ENCODE measurements at places on chromosomes 7 and 10.
A peak's percentile ranks its signal among the peaks of the same experiment; 100 is the strongest.

DNA sequence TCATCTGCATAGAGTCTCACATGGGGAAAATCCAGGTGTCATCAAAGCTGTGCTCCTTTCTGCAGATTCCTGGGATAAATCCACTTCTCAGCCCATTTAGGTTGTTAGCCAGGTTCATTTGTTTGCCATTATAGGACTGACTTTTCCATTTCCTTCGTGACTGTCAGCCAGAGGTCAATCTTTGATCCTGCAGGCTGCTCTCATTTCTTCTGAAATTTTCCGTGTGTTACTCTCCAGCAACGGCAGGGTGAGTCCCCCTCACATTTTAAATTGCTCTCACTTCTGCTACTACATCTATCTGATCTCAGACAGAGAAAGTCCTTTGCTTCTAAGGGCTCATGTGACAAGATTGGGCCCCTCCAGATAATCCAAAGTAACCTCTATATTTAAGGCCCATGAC lies 150.7 kb upstream of the BET1 start:
- DNase-seq, result no peak

DNA sequence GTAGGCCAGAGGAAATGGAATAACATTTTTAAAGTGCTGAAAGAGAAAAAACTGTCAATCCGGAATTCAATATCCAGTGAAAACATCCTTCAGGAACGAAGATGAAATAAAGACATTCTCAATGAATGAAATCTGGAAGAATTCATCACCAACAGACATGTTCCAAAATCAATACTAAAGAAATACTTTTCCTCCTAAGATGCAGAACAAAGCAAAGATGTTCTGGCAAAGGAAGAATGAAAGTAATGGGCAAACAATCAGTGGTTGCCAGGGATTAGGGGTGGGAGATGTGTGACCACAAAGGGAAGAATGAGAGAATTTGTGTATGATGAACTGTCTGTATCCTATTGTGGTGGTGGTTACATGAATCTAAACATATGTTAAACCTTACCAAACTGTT lies 52.8 kb upstream of the EEPD1 start:
- DNase-seq, result no peak

DNA sequence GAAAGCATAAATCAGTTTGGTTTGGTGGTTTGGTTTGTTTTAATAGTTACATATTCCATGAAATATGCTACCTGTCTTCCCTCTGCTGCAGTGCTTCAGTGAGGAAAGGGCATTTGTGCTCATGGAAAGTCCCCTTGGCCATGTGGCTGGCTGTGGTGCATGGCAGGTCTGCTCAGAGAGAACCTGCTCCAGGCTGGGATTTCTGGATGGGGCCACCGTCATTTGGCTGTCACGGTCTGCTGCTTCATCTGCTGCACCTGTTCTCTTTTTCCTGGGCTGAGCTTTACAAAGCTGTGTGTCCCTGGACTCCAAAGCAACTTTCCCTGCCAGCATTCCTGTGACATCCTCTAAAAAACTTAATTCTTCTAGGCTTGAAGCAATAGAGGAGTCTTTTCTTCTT lies 8.9 kb downstream of the CDK14 start:
- peak; percentile 95 for DNase-seq

GRCh38 chr10:119177708-119178371 lies 772 bp downstream of the PRDX3 start:
- DNase-seq, result no peak

GRCh38 chr10:3867454-3868270 lies 82.7 kb upstream of the KLF6 start:
- no peak for DNase-seq

GRCh38 chr7:143485094-143485493 lies 7.4 kb downstream of the TAS2R41 start:
- DNase-seq, result no peak

- DNase-seq, result no peak
Observed at GRCh38 chr7:17307969-17308648, 9.7 kb downstream of the AHR start.

- DNase-seq, result no peak
Observed at GRCh38 chr7:150801946-150802771, 1.6 kb downstream of the TMEM176A start.

GRCh38 chr10:120941501-120941900 lies 90.3 kb downstream of the WDR11 start:
- DNase-seq, result no peak

DNA sequence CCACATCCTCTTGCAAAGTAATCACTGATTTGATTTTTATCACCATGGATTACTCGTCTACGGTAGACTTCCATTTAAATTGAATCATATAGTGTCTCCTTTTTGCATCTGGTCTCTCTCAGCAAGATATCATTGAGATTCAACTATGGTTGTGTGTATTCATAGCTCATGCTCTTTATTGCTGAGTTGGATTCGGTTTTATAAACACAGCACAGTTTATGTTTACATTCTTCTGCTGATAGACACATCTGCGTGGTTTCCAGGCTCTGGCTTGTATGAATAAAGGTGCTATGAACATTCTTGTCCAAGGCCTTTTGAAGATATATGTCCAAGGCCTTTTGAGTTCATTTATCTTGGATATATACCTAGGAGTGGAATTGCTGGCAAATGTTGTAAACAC lies 356.5 kb upstream of the CELF2 start:
- DNase-seq, result no peak

- no peak for DNase-seq
Observed at GRCh38 chr7:76380623-76380966, 21.8 kb upstream of the YWHAG start.

- no peak for DNase-seq
Observed at GRCh38 chr7:131628634-131629033, 72.2 kb upstream of the PODXL start.

DNA sequence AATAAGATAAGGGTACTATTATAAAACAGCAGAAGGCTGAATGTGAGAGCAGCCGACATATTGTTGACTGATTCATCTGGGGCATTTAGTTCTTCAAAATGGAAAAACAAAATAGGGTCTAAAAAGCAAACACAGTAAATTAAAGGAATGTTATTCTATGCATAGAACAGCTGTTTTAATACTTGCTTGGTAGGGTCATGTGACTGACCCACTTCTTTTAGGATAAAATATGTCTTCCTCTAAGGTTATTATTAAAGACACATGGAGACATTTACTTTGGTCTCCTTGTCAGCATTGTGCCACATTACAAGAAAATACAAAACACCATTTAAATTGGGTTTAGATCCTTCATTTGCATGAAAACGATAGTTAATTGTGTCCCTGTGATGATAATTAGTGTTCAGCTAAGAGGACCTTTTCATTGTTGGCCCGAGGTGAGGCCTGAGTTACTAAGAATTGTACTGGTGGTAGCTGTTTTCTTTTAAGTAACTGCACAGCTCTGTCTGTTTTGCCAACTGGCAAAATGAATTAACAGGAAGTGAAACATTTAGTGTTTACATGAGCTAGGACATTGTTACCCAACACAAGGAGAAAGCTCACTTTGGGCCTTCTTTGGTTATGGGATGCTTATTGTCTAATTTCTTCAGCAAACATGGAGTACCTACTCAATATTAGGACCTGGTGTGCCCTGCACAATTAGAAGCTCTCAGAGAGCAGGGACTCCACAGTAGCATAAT lies 764.4 kb downstream of the LRMDA start:
- DNase-seq, result no peak

DNA sequence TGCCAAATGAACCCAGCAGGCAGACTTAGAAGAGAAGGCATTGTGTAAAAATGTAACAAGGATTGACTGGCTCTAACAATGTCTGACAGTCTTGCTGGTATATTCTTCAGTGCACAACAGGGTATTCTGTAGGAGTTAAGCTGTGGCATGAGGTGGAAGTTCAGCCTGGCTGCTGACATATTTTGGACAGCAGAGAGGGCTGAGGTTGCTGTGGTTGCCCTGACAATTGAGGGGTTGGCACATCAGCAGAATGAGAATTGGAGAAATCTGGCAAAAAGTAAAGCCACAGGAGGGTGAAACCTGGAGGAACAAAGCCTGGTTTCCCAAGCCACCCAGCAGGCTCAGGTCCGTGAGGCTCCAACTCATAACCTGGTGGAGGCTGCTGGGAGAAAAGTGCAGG lies 220.2 kb downstream of the JAZF1 start:
- no peak for DNase-seq

GRCh38 chr7:97499204-97499603 lies 232.7 kb upstream of the TAC1 start:
- DNase-seq, result no peak

GRCh38 chr10:96745950-96746349 lies 25.6 kb upstream of the PIK3AP1 start:
- no peak for DNase-seq

GRCh38 chr7:94580601-94581000 lies 71.0 kb downstream of the CASD1 start:
- DNase-seq, result no peak

DNA sequence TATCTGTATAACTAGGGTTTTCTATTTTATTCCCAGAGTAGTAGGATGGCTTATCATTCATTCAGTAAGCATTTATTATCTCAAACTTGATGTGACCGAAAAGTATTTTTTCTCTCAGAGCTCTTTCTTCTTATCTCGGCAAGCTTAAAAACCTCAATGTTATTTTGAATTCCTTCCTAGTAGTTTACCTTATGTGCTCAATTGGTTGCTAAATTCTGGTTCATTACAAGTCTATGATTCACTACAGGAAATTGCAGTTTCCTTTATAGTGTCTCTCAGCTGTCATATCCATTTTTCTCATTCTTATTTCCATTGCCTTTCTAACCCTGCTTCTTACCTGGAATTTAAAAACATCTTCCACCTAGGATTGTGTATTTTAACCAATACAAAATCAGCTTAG lies 12.6 kb upstream of the ICA1 start:
- no peak for DNase-seq

DNA sequence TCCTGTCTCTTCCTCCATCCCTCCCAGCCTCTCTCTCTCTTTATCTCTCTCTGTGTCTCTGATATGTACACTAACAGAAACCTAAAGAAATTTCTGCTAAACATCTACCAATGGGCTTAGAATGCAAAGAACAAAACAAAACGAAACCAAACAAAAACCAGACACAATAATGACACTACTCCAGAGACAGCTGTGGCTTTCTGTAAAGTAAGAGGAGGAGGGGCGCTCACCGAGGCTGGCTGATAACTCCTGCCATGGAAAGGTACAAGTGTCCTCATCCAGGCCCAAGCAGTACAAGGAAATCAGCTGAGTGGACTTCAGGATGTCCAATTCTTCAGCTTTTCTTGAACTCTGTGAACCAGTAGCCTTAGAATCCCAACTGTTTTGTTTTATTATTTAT lies 70.4 kb upstream of the FZD8 start:
- no peak for DNase-seq

- DNase-seq, result no peak
Observed at GRCh38 chr7:105791926-105792325, 84.5 kb downstream of the ATXN7L1 start.

- DNase-seq, result no peak
Observed at GRCh38 chr7:107613948-107614347, 33.9 kb downstream of the BCAP29 start.

DNA sequence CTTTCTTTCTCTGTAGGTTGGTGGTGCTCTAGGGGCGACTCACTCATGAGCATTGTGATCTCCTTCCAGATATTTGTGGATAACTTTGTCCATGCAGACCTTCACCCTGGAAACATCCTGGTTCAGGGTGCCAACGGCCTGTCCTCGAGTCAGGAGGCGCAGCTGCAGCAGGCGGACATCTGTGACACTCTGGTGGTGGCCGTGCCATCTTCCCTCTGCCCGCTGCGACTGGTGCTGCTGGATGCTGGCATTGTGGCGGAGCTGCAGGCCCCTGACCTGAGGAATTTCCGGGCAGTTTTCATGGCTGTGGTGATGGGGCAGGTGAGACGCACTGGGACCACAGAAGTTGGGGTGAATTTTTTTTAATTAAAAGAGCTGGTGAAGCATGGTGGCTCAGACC lies 9.6 kb upstream of the NDUFB2 start:
- DNase-seq, result no peak

- peak; percentile 13 for DNase-seq
Observed at GRCh38 chr7:101602484-101603241, 26.4 kb downstream of the MYL10 start.

DNA sequence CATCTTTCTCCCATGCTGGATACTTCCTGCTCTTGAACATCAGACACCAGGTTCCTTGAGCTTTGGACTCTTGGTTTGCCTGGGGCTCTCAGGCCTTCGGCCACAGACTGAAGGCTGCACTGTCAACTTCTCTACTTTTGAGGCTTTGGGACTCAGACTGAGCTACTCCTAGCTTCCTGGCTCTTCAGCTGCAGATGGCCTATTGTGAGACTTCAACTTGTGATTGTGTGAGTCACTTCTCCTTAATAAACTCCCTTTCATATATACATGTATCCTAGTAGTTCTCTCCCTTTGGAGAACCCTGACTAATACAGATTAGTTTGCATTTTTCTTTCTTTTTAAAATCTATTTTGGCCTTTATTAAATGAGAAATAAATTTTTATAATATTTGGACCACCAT lies 276.2 kb upstream of the SEMA3C start:
- no peak for DNase-seq

GRCh38 chr7:33459340-33459751 lies 330.0 kb downstream of the BBS9 start:
- peak; percentile 53 for DNase-seq

DNA sequence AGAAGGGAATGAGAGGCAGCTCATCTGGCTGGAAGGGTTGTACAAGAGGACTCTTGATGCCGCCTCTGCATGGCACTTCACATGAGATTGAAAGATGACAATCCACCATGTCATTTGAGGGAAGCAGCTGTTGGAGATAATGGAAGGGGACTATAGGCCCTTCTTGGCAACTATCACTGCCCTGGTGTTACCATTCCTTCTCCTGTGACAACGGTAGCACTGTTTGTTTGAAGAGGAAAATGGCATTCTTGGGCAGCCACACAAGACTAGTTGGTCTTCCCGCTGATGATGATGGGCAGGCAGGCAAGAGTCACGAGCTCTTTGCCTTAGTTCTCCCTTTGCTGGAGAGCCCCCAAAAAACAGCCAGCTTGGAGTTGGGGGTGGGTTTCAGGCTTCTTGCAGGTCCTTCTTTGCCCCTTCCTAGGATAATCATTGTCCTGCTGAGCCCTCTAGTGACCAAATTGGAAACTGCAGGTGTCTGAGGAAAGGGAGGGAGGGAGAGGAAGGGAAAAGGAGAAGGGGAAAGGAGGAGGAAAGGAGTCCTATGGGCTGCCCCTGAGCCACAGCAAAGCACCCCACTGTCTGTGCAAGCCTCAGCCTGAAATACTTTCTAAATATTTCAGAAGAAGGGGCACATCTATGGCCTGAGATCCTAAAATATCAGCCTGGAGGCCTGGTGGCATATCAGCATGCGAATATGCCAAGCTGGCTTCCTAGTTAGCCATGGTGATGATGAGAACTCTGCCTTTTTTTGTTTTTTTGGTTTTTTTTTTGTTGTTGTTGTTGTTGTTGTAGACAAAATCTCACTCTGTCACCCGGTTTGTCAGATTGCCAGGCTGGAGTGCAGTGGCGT lies 165.6 kb upstream of the KMT2E start:
- DNase-seq, result peak; percentile 41

- DNase-seq, result no peak
Observed at GRCh38 chr10:106278383-106278782, 886.1 kb downstream of the SORCS1 start.

All from NCI-H526 treated with DMSO at 0.1 percent for 48 hours (cell line).